ENCODE measurements at places on chromosomes 2 and 18.

DNA sequence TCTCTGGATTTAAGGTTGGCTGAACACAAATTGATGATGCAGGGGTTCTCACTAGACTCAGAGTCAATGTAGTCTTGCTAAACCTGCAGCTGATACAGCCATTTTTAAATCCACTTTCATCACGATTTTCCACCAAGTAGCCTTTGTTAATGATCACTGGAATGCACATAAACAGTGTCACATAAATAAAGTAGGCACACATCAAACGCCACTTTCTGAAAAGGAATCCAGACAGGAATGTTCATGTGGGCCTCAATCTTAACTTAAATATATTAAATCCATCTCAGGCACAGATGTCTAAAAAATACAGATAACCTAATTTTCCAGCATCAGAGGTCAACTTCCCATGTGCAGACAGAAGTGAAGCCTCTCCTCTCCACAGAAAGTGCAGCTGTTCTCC lies 58.3 kb downstream of the LAMA1 start:
- no peak for DNase-seq

GRCh38 chr2:143745060-143745459 lies 615.8 kb downstream of the ARHGAP15 start:
- DNase-seq: no peak

- DNase-seq: no peak
Observed at GRCh38 chr2:174246944-174247381, 1.4 kb downstream of the OLA1 start.

DNA sequence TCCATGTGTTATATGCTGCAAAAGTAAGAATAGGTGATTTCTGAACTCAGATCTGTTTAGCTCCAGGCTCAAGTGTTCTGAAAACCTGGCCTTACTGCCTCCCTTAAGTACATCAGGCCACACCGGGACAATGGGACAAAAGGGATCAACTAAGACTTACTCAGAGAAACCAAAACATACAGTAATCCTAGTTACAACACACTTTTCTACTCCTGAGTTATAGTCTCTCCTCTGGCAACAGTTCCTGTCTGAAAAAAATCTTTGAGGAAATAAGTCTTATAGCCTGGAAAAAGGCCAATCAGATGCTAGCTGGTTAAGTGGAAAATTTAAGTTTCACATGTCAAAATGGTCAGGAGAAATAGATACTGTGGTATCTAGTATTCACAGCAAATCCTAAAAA lies 5.6 kb downstream of the METTL5 start:
- DNase-seq: no peak

DNA sequence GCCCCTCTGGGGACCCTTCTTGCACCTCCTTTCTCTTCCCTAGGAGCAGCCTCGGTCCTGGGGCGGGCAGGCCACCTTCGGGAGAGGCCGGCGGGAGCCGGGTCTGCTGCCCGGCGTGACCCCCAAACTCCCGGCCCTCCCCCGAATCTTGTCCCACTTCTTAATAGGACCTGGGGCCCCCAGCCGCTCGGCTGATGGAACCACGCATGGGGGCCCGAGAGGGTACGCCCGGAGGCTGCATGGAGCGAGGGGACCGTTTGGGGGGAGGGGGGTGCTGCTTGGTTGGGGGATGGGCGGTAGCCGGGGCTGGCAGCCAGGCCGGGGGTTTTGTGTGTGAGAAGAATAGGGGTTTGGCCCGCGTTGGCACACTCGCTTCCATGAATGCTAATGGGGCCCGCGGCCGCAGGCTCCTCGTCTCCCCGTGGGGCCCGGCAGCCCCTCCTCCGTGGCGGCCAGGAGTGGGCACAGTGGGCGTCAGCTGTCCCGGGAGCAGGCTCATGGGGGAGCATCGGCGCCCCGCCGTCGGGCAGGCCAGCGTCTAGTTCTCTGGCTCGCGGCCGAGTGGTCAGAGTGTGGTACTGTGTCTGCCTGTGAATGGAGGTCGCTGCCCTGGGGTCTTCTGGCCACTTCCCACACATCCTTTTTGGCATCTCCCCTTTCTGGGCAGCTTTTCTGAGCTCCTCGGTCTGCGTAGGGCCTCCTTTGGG lies 1.0 kb downstream of the GAREM2 start:
- no peak for DNase-seq

GRCh38 chr2:237699870-237700511 lies 72.6 kb downstream of the LRRFIP1 start:
- no peak for DNase-seq

DNA sequence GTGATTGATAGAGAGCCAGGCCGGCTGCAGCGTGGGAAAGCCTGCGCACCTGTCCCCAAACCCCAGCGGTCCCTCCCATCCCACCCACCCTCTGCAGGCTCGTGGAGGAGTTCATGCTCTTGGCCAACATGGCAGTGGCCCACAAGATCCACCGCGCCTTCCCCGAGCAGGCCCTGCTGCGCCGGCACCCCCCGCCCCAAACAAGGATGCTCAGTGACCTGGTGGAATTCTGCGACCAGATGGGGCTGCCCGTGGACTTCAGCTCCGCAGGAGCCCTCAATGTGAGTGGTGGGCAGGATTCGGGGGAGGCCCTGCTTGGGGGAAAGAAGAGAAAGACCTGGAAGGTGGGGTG lies 48.9 kb upstream of the ALPP start:
- no peak for DNase-seq

DNA sequence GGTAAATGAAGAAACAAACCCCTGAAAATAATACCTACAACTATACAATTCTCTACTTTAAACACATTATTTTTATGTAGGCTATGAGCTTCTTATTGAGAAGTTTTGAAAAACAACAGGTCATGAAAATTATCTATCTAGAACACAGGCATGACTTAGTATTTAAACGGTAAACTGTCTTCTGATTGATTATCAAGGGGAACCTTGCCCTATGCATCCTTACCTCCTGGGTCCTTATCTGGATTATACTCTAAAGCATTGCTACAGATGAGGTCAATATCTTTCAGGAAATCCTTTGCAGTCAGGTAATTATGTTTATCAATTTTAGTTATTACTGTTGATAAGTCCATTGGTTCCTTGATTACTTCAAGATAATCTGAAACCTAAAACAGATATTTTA lies 144.3 kb downstream of the ATAD2B start:
- no peak for DNase-seq

DNA sequence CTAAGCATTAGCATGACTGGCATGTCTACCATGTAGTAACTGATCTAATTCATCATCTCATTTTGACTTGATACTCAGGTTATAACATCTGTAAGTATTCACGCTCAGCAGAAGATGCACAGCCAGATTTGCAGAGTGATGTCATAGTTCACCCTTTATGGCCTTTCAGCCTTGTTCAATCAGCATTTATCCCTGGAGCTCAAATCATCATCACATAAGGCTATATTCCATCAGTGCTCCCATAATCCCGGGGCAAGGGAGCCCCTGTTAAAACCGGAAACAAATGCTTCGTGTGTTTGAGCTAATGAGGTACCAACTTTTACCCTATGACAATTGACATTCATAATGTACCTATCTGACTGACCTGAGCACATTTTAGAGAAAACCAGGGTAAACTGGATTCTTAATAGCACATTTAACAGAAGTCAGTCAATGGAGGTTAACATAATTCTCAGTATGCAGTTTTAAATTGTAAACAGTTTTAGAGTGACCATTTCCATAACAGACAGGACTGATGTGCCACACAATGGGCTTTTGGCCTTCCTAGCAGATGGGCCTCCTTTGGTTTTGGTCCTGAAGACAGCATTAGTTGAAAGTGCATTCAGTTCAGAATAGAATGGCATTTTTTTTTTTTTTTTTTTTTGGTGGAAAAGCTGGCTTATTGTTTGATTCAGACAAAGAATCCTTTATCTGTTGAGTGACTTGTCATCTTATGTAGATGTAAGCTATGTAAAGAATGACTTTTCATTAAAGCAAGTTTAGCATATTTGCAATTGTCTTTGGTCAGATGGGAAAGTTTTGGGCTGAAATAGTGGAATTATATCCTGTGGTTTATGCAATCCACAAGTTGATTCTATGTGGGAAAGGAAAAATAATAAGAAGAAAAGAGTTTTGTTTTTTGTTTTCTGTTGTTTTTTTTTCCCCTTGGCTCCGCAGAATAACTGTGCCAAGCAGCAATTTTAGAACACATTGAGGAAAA lies 866.0 kb upstream of the ACVR2A start:
- DNase-seq: no peak

GRCh38 chr2:112483831-112484230 lies 1.9 kb downstream of the TTL start:
- DNase-seq: no peak

- DNase-seq: no peak
Observed at GRCh38 chr2:128640845-128641360, 322.2 kb upstream of the HS6ST1 start.

DNA sequence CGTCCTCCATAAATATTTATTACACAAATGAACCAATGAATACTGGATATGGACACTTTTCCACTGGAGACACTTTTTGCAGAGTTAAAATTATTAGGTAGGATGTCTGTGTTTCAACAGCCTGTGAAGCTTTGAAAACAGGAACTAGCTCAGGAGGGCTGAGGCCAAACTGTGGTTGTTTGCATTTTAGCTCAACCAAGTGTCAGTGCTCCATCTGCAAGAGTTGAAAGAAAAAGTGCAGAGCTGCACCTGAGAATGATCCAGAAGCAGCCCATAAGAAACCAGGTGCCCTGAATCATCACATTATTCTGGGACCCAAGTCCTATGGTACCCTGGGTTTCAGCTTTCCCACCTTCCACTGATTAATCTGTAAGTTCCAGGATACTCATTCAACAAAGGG lies 180.4 kb downstream of the TRIB2 start:
- no peak for DNase-seq

DNA sequence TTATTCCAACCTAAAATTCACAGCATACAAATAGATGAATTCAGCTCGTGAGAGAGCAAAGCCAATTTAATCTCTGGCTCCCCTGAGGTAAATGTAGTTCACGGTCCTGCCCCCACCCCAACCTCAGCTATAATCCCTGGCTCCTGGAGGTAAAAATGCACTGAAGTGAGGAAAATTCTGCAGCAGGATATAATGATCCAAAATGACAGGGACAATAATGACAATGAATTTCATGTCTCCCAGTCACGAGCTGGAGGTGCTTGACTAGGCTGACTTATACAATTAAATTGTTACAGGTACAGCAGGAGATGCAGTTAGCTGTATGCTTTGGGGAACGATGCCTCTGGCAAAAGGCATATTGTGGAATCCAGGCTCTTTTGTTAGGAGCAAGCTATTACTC lies 82.0 kb downstream of the GPD2 start:
- no peak for DNase-seq

- DNase-seq: no peak
Observed at GRCh38 chr2:70716131-70716743, 51.8 kb downstream of the ADD2 start.

- DNase-seq: no peak
Observed at GRCh38 chr2:220512419-220512818, 885.0 kb downstream of the SLC4A3 start.

DNA sequence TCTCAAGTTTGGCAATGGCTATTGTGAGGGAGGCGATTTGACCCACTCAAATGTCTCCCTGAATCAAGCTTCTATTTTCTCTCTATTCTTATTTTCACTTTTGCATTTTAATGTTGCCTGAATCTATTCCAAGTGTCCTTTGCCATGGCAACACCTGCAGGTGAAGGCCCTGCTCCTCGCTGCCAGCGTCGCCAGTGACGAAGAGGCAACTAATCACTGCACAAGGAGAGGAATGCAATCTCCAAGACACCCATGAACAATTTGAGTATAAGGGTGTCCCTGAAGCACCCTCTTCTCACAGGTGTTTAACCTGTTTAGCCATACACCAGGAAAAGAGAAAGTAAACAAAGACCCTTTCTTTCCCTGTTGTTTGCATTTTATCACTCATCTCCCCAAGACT lies 165.6 kb upstream of the VRK2 start:
- no peak for DNase-seq

DNA sequence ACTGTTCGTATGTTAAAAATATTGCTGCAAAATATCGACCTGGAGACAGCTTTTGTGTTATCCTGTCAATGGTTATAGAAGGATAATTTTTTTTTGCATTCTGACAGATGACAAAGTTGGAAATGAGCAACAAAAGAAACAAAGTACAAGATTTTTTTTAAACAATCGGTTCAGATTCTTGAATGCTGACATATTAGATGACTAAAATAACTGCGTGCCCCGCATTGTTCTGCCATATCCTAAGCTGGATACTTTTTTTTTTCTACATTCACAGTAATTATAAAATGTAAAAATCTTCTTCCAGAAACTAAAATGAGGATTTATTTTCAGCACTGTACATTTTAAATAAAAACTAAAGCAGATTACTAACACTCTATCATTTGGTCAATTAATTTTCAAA lies 67.1 kb downstream of the ABCG8 start:
- no peak for DNase-seq

DNA sequence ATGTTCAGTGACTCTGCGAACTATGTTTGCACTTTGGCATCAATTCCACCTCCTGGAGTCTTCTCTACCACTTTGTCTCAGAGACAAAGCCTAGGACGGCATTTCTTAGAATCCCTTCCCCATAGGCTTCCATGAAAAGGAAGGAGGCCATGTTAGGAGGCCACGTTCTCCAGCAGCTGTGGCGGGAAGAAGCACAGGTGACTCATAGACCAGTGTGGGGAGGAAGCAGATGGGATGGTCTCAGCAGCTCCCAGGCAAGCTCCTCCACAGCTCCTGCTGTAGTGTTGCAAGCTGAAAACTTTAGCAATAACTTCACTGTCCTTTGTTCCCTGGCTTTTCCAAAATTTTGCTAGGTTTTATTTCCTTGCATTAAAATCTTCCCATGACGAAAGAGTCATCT lies 781.3 kb upstream of the ID2 start:
- no peak for DNase-seq

GRCh38 chr2:175690113-175690837 lies 311.8 kb downstream of the LNPK start:
- peak; percentile 7 for DNase-seq

- no peak for DNase-seq
Observed at GRCh38 chr2:109453371-109453995, 160.3 kb downstream of the SEPTIN10 start.

DNA sequence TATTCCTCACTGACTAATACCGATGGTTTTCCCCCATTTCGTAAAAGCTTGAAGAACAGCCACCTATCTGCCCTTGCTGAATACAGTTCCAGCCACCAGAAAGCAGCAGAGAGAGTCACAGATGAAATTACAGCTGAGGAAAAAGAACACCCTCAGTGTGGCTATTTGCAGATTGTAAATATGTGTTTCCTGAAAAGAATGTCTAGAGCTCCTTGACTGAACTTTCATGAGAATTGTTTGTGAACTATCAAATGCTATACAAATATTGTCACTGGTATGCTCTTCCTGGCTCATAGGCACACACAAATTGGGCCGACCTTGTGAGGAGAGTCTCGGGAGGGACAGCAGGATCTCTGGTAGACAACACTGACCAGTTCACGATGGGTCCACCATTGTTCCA lies 58.1 kb upstream of the TTC39C start:
- no peak for DNase-seq

GRCh38 chr2:160368988-160369930 lies 124.3 kb downstream of the RBMS1 start:
- no peak for DNase-seq

DNA sequence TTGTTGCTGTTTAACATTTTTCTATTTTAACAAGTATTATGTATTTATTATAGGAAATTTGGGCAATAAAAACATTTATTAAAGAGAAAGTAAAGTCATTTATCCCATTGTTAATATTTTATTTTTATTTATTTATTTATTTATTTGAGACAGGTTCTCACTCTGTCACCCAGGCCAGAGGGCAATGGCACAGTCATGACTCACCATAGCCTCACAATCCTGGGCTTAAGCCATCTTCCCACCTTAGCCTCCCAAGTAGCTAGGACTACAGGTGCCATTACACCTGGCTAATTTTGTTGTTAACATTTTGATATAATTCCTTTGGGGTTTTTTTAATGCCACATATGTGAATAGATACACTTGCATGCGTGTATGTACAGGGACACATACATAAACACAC lies 165.9 kb upstream of the STON1 start:
- no peak for DNase-seq
